ENCODE measurements at places on chromosomes 4 and X.

DNA sequence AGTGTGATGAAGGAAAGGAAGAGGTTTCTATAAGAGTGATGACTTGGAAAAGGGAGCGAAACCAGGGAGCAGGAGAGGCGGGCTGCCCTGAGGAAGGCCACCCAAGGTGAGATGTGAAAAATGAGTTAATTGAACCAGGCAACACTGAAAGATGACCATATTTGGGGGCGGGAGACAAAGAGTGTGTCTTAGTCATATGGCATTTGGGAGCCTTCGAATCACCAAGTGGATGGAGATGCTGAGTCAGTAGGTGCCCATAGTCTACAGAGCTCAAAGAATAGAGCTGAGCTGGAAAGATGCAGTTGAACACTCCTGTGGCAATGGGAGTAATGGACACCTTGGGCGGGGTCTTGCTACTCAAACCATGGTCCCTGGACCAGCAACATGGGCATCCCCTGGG lies 8.3 kb upstream of the TLR8 start:
- no peak for DNase-seq

GRCh38 chr4:16691450-16691849 lies 207.0 kb downstream of the LDB2 start:
- no peak for DNase-seq

DNA sequence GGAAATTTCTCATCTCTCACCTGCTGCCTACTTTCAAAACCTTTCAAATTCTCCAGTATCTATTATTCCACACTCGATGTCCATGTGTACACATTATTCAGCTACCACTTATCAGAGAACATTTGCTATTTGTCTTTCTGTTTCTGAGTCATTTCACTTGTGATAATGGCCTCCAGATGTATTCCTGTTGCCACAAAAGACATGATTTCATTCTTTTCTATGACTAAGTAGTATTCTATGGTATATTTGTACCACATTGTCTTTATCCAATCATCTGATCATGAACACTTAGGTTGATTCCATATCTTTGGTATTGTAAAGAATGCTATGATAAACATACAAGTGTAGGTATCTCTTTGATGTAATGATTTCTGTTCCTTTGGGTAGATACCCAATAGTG lies 310.1 kb upstream of the SPOCK3 start:
- no peak for DNase-seq

DNA sequence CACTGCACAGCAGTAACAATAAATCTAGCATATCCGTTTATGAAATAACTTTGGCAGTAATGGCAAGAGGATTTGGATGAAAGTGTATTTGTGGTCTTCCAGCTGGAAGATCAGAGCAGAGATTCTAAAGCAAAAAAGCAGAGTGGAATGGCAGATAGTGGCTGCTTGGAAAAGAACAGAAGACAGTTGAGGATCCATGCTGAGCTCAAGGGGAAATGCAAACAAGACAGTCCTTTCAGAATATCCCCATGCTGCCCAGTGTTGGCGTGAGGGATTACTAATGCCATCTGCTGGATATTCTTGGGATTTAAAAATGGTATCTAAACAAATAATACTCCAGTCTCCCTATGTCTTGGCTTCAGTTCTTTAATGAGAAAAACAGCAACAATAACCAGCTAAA lies 629.1 kb upstream of the ATOH1 start:
- DNase-seq, result no peak

DNA sequence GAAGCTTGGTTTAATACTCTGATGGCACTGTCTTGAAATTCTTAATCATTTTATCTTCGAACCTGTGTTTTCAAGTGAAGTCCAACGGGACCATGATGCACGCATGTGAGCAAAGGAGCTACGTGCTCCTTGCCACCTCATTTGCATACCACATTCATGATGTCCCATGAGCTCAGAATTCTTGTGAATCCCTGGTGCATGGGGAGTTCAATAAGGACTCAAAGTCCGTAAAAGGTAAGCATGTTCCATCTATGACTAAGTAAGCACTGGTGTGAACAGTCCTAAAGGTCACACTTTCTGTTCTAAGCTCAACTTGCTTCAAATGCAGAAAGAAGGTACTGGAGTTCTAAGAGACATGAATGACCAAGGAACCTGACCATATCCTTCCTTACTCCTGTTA lies 13.1 kb upstream of the GPM6B start:
- DNase-seq, result no peak

- no peak for DNase-seq
These were observed 180.3 kb upstream of the DKK2 start for GRCh38 chr4:107216379-107216778.

- no peak for DNase-seq
These were observed 48.3 kb downstream of the MEPE start for GRCh38 chr4:87881115-87881514.

DNA sequence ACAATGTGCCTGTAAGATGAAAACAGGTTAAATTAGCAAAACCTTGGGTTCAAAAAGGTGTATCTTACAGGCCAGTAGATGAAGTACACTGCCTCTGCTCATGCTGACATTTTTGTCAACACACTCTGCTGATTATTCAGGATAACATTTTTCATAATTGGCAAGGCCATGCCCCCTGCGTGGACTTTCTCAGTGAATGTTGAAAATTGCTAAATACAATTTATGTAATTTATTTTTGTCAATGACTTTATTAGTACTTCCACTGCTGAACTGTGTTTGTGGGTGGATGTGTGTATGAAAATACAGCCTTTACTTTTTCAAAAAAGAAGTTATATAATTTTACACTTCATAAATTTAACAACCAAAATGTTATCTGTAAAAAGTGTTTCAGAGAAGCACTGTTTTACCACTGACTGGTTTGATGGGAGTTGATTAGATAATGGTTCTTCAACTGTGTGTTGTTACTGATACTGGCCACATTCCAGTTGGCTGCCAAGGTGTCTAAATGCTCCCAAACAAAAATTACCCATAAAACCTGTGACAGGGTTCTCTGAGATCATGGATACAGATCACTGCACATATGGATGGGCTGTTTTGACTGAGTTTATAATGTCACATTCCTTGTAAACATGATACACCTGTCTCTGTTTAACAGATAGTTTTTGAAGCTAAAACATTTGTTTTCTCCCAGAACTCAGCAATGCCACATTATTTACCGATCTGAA lies 151.9 kb upstream of the SLC7A11 start:
- DNase-seq, result no peak

- no peak for DNase-seq
These were observed 34.4 kb upstream of the ANXA3 start for GRCh38 chr4:78517050-78517652.

GRCh38 chrX:97358941-97359340 lies 475.2 kb downstream of the RPA4 start:
- DNase-seq, result no peak

GRCh38 chr4:183544109-183544508 lies 39.3 kb downstream of the ING2 start:
- DNase-seq, result no peak

- DNase-seq, result no peak
These were observed 22.8 kb upstream of the SEC24B start for GRCh38 chr4:109410776-109411175.

- DNase-seq, result no peak
These were observed 310.0 kb upstream of the AADAT start for GRCh38 chr4:170399581-170400293.

GRCh38 chr4:177405508-177405907 lies 36.7 kb downstream of the AGA start:
- DNase-seq, result no peak

GRCh38 chr4:8754634-8755589 lies 116.7 kb downstream of the HMX1 start:
- peak; percentile 17 for DNase-seq
